Pulmonary artery endothelial cell (primary cell): ENCODE measurements at places on chromosomes 12 and 14.
A peak's percentile ranks its signal among the peaks of the same experiment; 100 is the strongest.

GRCh38 chr12:58139894-58140293, 198.5 kb downstream of the ATP23 start:
- no peak for DNase-seq

DNA sequence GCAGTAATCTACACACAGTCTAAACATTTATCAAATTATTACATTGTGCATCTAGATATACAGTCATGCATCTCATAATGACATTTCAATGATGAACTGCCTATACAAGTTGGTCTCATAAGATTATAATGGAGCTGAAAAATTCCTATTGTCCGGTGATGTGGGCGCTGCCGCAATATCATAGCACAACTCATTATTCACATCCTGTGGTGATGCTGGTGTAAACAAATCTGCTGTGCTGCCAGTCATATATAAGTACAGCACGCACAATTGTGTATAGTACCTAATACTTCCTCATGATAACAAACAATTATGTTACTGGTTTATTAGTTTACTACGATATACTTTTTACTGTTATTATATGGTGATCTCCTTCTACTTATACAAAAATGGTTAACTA, 768.8 kb upstream of the NOVA1 start:
- peak; percentile 8 for DNase-seq

GRCh38 chr14:101217080-101217463, 313.6 kb upstream of the RTL1 start:
- DNase-seq = no peak

GRCh38 chr12:96238336-96239047, 44.3 kb downstream of the ELK3 start:
- no peak for DNase-seq

DNA sequence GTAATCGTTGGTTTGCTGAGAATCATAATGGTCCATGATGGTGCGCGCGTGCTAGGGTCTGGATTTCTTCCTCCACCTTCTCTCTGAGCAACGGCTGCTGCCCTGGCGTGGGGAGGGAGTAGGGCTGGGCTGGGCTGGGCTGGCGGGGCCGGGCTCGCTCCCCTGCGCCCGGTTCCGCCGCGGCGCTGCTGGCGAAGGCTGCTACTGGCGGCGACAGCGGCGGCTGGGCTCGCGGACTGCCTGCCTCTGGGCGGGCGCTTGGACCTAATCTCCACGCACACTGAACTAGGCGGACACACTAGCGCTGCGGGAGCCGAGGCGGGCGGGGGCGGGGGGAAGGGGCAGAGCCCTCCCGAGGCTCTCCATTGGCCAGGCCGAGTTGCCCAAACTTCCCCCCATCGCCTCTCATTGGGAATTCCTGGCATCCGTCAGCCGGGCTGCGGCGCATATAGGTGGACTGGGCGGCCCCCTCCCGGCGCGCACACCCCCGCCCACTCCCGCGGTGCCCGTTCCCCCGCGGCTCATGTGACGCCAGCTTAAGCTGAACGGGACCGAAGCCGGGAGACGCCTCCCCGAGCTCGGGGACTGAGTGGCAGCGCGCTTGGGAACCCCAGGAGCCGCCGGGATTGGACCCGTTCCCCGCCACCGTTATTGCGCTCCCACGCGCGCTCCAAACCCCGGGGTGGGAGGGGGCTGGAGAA, at the start of gene ACTN1:
Gene ACTN1, minus strand, starts transcription at position 282 of the 701 bp plus-strand sequence. Its CDS starts 246 bp downstream, at position 36.
- DNase-seq = peak; percentile 94

DNA sequence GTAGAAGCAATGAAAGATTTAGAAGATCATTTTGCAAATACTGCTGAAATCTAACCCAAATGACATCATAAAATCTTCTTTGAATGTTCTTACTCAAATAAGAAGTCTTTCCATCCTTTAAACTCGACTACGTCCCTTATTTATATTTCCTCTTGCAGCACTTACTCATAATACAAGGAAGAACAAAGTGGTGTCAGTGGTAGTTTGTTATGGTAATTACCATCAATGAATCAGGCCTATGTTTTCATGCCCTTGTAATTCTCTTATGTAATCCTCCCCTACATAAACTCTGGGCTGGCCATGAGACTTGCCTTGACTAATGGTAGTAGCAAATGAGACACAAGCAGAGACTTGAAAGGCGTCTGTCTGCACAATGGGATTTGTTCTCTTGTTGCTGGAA, 17.0 kb downstream of the EEA1 start:
- no peak for DNase-seq

- DNase-seq = no peak
These were observed 688 bp downstream of the ULK1 start for GRCh38 chr12:131894981-131895639.

DNA sequence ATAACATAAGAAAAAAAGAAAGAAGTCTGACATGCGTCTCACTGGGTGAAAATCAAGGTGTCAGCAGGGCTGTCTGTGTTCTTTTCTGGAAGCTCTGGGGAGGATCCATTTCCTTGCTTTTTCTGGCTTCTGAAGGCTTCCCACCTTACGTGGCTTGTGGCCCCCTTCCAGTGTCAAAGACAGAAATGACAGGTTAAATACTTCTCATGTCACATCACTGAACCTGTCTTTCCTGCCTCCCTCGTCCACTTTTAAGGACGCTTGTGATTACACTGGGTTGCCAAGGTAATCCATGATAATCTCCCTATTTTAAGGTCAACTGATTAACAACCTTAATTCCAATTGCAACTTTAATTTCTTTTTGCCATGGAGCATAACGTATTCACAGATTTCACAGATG, 4.6 kb upstream of the PHC1 start:
- no peak for DNase-seq

DNA sequence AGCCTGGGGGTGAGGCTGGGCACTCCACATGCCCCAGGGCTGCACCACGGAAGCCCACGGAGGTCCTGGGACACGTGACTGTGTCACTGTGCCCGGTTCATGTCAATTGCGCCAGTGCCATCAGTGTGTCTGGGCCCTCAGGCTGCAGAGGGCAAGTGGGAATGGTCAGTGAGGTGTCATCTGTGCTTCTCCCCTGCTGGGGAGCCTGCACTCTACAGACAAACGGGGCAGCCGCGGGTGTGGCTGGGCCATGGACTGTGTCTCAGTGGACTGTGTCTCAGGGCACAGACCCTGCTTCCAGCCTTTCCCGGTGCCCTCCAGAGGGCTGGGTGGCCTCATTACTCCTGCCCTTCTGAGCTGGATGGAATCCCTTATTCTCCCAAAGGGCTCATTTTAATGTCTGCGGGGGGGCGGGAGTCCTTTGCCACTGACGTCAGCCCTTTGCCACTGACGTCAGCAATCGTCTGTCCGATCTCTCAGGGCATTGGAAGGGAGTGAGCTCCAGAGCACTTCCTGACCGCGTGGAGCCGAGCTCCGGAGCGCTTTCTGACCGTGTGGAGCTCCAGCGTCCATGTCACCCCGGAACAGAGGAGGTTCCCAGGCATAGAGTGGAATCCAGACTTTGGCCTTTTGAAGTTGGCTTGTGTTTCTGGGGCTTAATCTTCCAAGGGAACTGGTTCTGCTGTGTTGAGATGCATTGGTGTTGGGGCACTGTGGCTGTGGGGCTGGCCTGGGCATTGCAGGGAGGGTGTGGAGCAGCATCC, 72.4 kb downstream of the ADGRD1 start:
- DNase-seq = no peak

- no peak for DNase-seq
These were observed 109.2 kb upstream of the SLCO1C1 start for GRCh38 chr12:20585913-20586312.

DNA sequence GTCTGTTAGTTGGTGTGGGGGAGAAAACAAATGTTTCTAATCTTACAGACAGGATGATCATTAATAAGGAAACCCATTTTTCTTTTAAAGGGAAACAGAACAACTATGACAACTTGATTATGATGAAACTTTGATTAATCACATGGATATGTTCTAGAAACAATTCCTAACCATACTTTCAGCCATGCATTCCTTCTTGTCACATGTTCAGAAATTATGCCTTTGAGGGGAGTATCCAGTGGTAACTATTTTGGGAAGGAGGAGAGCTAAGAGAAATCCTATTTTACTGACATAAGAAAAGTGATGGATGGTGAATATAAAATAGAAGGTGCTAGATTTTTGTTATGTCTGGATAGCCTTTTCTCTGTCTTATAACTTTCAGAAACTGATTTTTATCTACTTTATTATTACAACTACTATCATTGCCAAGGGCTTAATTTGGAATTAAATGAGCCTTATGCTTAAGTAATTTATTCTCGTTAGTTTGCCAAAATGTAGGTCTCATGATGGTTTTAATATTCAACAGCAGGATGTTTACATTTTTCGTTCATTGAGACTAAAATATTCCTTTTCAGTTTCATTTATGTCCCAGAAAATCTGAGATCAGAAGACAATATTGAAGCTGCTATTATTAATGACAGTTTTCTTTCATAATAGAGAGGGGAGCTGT, 200.1 kb downstream of the TMTC2 start:
- DNase-seq = no peak

DNA sequence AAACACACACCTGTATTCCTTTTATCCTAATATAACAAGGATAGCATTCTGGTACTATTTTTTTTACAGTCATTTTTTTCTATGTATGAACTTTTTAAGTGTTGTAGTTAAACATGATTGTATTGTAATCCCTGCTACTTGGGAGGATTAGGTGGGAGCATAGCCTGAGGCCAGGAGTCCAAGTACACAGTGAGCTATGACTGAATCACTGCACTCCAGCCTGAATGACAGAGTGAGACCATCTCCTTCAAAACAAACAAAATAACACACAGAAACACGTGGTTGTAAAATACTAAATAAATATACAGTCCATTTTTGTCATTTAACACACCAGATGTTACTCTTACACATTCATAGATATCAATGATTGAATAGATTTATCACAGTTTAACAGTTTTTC, 56.9 kb downstream of the MAP4K5 start:
- DNase-seq = no peak

DNA sequence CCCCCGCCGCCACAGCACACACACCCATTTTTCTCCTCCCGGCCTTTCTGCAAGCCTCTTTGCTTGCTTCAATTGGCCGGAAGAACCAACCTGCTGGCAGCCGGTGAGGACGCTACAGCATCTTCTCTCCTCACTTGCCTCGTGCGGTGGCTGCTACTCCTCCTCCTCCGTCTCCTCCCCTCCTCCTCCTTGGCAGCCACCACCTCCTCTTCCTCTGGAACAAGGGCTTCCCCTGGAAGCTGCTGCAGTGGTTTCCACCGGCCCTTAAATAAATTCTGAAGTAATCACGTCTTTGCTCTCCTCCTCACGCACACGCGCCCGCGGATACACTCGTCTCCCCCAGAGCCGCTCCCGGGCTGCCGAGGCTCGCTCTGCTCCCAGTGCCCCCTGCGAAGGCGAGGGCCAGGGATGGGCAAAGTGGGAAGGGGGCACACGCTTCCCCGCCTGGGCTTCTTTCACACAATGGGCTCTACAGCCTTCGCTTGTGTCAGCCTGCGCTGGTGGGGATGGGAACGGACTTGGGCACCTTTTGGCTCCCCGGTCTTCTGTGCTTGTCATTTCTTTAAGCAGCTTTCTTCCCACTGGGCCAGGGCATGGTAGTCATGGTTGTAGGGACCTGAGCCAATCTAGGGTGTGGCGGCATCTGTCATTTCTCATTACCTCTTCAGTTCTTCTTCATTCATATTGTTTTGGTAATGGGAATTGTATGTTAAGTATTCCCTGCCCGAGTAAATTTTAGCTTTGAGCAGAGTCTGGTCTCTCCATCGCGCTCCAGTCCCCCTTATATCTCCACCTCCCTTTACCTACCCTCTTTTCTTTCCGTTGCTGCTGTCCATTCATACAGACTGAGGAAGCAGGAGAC, at the start of gene PPFIA2:
Gene PPFIA2, minus strand, starts transcription at position 161 of the 862 bp plus-strand sequence.
- no peak for DNase-seq

GRCh38 chr12:42588524-42589464, 752 bp downstream of the PRICKLE1 start:
- DNase-seq = no peak

DNA sequence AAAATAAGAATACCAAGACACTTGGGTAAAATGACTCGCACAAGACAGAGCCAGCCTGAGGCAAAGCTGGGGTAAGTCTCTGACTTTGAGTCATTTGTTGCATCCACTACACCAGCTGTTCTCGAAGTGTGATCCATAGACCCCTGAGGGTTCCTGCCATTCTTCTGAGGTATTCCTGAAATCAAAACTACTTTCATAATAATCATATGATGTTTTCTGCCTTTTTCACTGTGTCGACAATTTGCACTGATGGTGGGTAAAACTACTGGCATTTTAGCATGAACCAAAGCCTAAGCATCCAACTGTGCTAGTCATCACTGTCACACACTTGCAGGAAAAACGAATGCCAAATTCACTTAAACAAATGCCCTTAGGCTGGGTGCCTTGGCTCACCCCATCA, 135.5 kb upstream of the FUT8 start:
- no peak for DNase-seq

GRCh38 chr14:81314443-81315175, 85.5 kb downstream of the STON2 start:
- no peak for DNase-seq

DNA sequence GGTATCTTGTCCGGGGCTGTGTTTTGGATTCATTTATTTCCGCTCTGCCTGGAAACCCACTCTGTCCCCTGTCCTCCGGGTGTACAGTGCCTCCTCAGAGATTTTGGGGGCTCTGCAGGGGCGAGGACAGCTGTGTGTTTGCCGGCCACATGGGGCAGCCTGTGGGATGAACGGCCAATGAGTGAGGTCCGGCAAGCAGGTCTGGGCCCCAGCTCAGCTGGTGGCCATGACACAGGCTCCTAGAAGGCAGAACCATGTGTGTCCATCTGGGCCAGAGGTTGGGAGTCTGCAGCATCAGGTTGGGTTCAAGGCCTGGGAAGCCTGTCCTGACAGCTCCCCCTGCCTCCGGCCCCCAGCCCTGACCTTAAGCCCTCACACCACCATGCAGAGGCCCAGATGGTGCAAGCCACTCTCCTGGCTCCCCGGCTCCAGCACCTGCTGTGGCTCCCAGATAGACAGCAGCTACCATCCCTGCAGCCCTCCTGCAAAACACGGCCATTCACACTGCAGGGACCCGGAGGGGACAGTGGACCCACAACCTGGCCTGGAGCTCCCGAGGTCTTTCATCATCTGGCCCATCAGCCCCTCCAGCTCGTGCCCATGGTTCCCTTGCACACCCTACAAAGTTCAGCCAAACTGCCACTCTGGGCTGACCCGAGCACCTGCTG, 220.1 kb upstream of the C14orf180 start:
- no peak for DNase-seq

DNA sequence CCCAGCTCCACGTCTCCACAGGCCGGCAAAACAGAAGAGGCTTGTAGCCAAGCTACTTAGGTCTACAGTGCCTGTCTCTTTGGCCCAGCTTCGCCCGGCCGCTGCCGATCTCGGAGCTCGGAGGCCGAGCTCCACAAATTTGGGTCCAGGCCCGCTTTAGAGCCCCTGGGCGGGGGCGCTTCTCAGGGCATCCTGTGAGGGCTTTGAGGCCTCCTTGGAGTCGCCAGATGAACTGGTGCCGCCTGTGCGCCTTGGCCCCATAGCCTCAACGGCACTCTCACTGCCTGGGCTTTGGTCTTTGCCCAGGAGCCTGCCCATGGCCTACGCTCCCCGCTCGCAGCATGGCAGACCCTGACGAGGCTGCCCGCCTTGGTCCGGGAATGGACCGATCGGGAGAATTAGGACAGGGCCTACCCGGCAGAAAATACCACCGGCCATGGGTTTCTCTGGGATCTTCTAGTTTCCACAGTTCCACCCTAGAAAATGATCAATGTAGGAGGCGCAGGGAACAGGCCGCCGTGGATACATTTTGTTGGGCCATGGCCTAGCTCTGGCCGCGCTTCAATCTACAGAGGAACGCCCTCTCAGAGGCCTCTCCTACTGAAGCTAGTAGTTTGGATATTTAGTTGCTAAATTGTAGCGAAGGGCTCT, 953 bp upstream of the NKX2-8 start:
- DNase-seq = no peak

- DNase-seq = no peak
These were observed 25.8 kb upstream of the RAB35 start for GRCh38 chr12:120142231-120142877.
